AG08395 (cell line): ENCODE measurements at places on chromosomes 16 and 17.

DNA sequence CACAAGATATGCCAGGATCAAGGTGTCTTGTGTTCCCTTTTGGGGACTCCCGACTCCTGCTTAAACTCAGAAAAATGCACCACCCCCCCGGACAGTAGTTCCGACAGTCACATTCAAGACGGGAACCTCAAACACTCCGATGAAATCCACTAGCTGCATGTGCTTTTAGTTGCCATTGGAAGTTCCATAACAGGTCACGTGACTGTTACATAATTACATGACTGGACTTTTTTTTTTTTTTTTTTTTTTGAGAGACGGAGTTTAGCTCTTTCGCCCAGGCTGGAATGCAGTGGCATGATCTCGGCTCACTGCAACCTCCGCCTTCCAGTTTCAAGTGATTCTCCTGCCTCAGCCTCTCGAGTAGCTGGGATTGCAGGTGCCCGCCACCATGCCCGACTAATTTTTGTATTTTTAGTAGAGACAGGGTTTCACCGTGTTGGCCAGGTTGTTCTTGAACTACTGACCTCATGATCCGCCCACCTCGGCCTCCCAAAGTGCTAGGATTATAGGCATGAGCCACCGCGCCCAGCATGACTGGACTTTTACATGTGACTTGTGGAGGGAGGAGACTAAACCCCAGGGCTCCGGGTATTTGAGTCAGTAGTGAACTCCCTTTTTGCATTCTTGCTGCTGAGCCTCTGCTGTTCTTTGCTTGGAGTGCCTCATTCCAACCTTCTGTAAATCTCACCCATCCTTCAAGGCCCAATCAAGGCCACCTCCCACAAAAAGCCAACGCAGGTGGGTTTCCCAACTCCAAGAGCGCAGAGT lies 1.6 kb downstream of the SIRT7 start:
- peak; percentile 70 for DNase-seq

DNA sequence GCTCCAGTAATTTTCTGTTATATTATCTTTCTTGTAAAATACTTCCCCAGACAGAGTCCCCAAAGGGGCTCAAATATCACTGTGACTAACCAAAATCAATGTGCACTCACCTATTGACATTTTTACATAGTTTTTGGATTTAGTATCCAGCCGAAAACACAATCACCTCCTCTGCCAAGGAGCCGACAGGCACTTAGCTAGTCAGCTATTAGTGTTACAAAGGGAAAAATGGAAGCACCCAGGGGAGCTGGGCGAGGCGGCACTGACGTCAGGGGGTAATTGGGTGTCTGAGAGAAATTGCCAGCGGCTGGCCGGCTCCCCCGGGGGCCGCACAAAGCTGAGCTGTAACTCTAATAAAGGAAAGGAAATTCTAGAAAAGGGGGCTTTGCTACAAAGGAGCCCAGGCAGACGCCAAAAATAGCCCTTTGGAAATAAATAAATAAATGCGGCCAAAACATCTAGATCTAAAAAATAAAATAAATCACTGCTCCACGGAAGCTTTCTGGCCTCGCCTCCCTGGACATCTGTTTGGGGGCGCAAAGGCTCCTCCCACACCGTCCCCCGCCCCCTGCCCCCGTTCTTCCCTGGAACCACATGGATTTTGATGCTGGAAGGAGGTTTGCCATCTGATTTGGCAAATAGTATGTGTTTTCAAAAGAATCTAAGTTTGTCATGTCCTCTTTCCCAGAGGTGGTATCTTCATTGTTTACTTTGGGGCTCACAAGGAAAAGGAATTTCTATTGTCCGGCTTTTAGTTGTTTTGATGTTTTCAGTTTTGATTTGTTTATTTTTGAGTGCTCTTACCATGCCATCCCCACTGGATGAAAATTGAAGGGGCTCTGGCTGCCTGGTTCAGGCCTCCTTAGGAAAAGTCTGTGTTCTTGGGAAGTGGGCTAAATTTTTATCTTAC lies 156.7 kb downstream of the ZNF423 start:
- no peak for DNase-seq

GRCh38 chr17:7020894-7021664 lies 1.8 kb upstream of the BCL6B start:
- DNase-seq: no peak

GRCh38 chr16:53142823-53143568 lies 88.2 kb downstream of the CHD9 start:
- DNase-seq: no peak

DNA sequence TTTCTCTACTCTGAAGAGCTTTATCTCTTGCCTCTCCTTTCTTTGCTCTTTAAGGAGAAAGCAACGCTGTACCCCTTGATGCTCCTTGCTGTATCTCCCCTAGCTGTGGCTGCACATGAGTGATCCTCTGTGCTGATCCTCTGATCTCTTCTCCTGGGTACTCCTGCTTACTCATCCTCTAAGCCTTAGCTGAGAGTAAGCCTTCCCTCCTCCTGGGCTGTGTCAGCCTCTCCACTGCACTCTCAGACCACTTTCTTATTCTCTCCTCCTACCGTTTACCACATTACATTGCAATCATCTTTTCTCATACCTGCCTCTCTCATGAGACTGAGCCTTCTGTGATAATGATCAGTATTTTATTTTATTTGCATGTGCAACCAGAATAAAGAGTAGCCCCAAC lies 25.1 kb downstream of the SOX9 start:
- DNase-seq: peak; percentile 64

GRCh38 chr16:21626659-21627277 lies 25.6 kb downstream of the IGSF6 start:
- DNase-seq: peak; percentile 88

DNA sequence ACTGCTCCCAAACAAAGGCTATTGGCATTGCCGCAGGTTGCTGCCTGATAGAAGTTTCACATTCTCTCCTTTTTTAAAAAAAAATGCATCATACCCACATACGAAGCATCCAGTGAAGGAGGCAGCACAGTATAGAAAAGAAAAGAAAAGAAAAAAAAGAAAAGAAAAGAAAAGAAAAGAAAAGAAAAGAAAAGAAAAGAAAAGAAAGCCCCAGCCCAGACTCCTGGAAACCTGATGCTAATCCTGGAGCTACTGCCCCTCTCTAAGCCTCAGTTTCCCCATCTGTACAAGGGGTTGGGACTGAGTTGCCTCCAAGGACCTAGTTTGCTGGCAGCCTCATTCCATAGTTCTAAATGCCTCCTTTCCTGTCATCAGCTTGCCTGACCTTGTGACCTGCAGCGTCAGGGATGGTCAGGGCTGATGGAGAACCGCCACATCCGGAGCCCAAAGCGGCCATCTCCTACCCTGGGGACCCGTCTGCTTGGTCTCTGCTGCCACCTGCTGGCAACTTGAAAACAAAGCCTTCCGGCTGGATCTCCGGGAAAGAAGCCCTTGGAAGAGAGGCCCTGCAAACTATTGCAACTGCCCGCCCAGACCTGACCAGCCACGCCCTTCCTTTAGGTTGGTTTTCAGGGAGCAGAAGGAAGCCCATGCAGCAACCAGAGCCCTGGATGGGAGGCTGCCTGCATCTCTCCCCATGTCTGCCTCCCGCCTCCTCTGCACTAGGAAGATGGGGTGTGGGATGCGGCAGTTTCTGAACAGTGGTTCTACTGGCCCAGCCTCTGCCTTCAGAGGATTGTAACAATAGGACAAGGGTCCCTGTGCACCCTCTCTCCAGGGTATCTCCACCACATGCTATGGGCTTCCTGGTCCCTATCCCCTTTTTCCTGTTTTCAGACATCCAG lies 13.0 kb downstream of the AIPL1 start:
- DNase-seq: peak; percentile 93

DNA sequence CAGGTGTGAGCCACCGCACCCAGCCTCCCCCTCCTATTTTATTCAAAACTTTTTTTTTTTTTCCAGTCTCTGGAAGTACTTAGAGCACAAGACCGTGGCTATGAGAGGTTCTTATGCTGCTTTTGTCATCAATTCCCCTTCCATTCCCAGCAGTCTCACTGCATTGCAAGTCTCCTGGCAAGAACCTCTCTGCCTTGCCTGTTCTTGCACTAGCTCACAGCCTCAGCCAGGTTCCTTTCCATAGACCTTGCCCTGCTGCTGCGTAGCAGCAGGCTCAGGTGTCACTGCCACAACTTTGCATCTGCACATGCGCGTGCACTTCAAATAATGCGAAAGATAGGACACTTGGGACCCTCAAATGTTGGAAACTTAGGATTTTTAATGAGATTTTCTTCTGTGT lies 15.6 kb downstream of the ATP6V0A1 start:
- no peak for DNase-seq

DNA sequence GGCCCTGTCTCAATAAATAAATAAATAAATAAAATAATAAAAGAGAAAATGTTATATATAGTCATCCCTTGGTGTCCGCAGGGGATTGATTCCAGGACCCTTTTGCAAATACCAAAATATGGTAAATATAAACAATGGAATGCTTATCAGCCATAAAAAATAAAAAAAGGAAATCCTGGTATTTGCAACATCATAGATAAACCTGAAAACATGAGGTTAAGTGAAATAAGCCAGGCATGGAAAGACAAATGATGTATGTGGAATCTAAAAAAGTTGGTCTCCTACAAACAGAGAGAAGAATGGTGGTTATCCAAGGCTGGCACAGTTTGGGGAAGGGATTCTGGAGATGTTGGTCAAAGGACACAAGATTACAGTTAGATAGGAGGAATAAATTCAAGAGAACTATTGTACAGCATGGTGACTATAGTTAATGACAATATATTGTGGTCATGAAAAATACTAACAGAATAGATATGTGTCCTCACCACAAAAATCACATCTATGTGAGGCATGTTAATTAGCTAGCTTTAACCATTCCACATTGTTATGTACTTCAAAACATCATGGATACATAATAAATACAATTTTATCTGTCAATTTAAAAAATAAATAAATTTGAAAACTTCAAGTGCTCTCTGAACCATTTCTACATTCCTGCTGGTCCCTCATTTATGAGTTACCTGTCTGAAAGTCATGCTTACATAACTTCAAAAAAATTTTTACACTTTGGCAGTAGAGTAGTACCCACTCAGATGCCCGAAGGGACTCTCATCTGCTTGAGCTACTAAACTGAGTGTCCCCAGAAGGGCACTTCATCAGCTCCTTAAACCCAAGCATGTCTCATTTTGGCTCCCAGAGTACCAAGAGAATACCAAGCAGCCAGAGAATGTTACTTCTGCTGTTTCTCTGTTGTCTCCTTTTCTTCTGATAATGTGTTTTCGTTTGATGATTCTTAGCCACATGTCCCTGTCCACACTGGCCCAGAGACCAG lies 26.6 kb downstream of the N4BP1 start:
- DNase-seq: peak; percentile 61

DNA sequence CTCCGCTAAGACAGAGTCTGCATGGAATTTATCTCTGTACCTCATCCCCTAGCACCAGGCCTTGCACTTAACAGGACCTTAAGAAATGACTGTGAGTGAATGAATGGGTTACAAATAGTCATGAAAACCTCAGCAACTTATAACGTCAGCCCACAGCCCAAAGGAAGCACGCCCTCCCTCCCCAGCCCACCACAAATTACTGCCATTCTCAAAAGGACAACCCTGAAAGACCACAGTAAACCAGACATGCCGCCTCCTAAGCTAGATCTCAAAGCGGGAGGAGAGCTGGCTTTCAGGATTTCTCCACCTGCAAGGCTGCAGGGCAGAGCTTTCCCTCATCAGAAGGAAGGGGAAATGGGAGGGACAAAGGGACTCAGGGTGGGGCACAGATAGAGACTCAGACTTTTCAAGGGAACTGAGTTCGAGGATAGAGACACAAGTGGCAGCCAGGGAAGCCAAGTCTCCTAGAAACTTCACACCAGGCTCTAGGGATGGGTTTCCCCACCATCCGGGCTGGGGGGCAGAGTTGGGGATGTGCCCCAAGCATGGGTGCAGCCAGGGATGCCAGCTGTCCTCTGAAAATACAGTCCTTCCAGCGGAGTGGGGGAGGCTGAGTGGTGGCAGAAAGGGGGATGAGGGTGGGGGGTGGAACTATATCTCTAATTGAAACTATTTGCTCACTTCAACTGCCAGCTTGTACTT lies 56.7 kb downstream of the PLXDC1 start:
- DNase-seq: no peak

DNA sequence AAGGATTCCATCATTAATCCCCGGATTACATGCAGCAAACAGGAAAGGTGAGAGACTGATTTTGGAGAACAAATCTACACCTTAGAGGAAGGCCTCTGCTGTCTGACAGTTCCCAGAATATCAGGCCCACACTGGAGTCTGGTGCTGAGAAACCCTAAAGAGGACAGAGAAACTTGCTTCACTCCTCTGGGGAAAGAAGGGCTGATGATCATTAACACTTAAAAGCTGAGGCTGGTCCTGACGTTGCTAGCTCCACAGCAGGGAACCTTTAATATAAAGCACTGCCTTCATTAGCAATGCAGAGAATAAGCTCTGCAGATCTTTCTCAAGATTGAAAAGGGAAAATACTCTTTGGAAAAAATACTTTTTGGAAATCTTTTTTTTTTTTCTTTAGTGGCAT lies 1472.4 kb upstream of the GOT2 start:
- DNase-seq: no peak
